ENCODE measurements at places on chromosomes 4 and X.

DNA sequence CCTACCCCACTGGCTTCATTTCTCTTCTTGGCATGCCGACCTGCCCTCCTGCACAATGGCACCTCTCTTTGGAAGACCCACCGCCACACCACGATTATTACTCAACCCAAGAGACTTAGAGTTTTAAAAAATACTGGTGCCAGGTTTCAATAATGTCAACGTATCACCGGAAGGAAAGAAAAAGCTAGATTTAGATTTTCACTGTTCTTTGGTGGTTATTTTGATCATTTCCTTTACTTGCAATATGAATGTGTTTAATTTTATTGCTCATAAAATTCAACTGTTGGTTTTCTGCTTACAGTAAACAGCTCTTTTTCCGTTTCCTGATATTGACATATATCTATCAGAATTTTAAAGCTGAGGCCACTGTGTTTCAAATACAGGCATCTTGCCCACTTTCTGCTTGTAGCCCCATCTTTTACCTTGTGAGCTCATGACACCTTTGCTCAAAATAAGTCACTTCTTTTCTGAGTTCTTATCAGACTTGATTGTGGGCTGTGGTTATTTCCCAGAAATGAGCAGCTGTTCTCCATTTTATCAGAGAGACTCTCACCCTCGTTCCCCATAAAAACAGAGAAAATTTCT is 439.1 kb downstream of the INPP4B start:
- no peak for DNase-seq

DNA sequence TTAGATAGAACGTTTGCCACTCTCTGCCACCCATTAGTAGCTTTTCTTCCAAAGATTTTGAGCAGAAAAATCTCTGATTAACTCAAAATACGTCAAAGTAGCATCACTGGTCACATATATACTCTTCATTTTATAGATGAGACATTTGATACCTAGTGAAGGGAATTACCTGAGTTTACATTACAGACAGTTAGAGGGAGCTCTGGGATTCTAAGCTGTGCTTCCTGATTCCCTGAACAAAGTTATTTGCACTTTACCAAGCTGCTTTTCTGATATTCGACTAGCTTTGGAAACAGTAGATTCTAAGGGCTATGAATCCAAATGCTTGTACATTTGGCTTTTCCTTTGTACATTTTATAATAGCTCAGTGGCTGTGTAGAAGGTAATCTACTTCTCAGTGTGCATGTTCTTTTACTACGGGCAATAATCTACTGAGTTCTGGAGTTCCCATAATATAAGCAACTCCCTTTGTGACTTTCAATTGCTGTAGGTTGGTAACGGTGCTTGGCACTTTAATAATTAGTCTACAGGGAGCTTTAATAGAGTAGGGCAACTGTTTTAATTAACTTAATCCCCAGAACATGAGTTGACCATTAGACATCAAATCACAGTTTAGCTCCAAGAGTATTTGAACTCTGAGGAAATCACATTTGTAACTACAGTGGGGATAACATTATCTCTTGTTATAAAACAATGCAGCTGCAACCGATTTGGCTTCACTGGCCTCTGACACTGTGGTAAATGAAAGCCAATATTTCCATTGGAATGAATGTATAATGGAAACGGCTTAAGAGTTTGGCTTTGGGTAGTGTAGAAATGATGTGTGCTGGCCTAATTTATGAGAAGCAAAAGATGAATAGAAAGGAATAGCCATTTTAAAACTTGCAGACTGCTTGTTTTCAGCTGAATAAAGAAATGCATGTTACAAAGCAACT is 1602.4 kb downstream of the STIM2 start:
- DNase-seq, result no peak

DNA sequence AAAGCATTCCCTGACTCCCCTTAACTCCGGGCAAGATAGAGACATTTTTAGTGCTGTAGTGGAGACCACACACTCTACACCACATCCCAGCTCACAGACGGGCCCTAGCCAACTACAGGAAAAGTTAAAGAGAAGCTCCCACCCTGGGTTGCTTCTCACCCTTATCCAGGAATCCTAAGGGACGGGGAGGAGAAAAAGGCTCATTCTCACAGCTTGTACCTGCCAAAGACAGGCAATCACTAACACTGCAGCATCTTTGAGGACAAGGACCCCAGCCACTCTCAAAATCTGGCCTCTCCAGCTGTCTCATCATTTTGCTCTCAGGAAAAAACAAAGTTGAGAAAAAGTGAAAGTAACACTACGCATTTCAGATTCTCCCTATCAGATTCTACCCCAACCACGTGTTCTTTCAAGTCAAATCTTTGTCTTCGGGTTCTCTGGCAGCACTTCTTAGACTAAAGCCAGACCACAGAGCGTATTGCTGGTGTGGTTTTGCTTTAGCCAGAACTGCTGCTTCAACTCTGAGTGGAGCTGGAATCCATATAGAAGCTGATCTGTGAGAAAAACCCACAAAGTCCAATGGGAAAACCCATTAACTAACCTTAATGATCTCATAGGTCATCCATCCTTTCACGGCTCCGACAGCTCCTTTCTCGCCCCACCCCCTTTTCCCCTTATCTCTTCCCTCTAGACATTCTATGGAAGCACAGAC is 605.9 kb upstream of the DIPK2B start:
- no peak for DNase-seq

- no peak for DNase-seq
Measured at GRCh38 chr4:177479063-177479462, 36.8 kb upstream of the AGA start.

- no peak for DNase-seq
Measured at GRCh38 chr4:152673489-152673888, 6.3 kb downstream of the TMEM154 start.

DNA sequence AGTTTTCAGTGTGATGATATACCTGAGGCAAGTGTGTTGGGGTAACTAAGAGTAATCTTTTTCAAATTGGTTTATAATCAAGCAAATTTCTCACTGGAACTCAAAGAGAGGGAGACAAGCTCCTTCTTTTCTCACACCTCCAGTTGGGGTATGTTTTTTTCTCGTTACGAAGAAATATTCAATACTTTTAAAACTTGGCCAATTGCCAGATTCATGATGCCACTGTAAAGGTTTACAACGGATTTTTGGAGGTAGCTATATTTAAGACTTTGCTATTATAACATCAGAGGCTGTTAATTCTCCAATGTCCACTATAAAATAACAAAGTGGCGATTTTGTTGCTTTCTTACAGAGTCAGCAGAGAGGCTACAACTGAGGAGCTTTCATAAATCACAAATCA is 49.2 kb upstream of the ATP8A1 start:
- DNase-seq, result no peak

DNA sequence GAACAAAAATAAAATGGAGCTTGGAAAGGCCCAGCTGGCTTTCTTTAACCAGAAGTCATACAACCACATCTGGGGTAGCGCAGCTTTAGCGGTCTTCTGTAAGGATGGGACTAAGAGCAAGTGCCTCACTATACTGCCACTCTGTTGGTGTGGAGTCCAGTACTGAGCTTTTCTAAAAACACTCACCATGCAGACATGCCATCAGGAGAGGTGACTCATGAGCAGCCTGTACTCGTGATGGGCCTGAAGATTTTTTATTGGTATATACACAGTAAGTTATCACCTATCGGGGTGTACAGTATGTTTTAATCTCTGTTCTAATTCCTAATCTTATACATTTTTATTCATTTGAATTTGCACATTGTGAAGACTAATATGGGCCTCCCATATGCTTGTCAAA is 9.6 kb downstream of the PPP3CA start:
- DNase-seq, result no peak

GRCh38 chrX:3232262-3232923 is 114.1 kb downstream of the MXRA5 start:
- no peak for DNase-seq

GRCh38 chrX:96474741-96475125 is 209.9 kb upstream of the DIAPH2 start:
- no peak for DNase-seq

- DNase-seq, result no peak
Measured at GRCh38 chrX:151901826-151902225, 10.9 kb upstream of the MAGEA4 start.

Measured in stimulated activated CD8-positive, alpha-beta memory T cell treated with anti-CD3 and anti-CD28 coated beads, Interleukin-12 subunit alpha, Interleukin-12 subunit beta, amount 100 ng/mL, for 1 hour (primary cell).